D721Med (cell line): ENCODE measurements at places on chromosomes 3 and 15.

DNA sequence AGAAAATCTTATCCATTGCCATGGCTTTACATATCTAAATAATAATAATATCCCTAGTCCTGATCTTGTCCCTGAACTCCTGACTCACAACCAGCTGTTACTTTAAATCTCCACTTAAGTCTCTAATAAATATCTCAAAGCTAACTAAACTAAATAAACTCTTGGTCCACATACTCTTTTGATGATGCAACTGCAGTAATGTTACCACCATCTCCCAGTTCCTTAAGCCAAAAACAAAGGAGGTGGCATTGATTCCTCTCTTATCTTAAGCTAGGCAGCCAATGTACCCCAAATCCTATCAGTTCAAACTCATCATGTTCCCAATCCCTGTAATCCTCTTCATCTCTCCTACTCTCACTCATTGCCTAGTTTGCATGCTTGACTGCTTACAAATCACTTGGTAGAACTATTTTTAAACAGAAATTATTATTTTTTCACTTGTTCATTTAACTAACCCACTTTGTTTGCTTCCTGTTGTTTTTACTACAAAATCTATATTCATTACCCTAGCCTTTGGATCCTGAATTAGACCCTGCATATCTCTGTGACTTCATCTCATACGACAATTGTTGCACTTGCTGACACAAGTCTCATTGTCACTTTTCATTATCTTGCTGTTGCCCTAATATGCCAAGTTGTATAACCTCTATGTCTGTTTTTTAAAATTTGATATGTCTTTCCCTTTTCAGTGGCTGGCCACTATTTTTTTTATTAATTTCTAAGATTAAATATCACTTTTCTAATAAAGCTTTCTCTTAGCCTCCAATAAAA lies 462.2 kb downstream of the ZPLD1 start:
- DNase-seq = no peak

GRCh38 chr3:129239991-129240390 lies 9.4 kb upstream of the COPG1 start:
- DNase-seq = no peak

- no peak for DNase-seq
These were observed 118.5 kb upstream of the SLC25A36 start for GRCh38 chr3:140823106-140823505.

DNA sequence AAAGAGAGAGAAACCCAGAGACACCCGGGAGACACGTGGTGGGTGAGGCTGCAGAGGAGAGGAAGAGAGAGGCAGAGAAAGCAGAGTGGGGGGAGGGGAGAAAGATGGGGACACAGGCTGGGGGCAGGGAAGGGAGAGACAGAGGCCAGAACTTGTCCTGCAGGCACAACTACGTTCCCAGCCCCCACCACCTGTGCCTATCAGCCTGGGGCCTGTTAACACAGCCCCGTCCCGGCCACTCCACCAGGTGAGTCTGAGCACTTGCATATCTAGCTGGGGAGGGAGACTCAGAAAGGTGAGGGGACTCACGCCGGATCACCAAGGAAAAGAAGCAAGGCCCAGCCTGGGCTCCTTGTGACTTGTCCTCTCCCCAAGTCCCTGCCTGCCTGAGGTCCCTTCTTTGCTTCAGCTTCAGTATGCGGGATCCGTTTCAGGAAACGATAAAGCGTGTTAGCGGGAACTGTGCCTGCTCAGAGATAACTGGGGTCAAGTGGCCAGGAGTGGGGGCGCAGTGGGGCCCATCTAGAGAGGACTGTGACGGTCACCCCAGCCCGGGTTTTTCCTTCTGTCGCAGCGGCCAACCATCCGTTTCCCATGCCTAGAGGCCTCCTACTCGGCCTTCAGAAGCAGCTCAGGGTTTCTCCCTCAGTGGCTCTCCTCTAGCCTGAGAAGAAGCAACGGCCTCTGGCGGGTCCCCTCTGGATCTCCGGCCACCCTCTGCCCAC lies 10.3 kb downstream of the LINGO1 start:
- DNase-seq = no peak

DNA sequence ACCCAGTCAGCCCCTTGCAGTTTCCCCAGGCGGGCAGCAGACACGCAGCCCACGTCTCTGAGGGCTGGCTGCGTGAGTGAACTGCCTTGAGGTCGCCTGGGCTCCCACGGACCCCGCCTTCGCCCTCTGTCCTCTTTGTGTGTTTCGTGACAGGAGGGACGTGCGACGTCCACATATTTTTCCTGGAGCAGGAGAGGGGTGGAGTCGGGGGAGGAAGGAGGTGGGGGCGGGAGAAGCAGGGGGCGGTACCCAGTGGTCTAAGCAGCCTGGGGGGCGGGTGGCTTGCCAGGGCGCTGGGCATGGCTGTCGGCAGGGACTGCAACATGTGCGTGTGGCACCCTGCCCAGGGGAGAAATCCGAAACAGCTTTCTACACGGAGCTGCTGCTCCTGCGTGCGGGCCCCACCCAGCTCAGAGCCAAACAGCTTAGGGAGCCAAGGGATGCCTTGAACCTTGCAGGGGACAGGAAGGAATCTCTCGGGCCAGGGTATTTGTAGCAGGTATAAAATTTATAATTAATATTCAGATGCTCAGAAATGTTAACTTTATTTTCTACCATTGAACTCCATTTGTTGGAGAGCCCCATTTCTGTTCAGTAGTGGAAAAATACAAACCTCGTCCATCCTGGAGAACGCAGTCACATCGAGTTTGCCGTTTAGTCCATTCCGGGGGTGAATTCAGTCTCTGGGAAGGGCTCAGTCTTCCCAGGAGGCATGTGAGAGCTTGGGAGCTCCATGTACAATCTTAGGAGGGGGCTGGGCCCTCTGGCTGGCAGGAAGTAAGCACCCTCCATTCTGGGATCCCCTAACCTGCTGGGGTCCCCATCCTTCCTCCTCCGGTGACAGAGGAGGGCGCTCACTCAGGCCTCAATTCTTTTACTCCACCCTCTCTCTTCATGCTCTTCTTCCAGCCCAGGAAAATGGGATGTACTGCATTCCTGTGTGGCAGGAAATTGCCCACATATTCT lies 79.1 kb upstream of the MEF2A start:
- no peak for DNase-seq

DNA sequence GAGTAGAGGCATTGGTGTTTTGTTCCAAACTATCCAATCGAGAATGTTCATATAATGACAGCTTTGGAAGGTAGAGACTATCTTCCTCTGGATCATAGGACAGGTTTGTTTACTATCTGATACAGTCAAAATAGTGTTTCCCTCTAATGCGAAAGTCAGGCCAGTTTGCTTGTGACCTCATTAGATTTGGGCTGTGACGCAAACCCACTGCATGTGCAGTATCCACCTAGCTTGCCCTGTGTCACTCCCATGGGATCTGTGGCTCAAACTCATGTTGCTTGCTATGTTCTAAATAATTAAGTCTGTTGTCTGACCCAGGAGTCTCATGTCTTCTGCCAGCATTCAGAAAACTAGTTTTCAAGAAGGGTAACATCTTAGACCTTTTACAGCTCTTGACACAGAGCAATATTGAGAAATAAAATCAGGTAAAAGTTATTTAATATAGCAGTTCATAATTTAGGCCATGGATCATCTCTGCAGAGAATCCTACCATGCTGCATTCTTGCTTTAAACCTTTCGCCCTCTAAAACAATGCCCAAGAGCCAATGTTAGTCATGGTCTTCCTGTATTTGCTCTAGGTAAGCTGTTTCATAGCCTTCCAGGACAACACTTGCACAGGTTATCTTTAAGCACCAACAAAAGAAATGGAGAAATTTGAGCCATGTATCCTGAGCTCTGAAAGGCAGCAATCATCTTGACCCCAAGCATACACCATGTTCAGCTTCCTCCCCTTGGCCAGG lies 26.4 kb downstream of the NIT2 start:
- DNase-seq = no peak

GRCh38 chr15:68426116-68426515 lies 5.8 kb downstream of the ITGA11 start:
- DNase-seq = no peak
